ENCODE measurements at places on chromosomes 3 and 15. TPM values are rescaled to one million over a fixed set of nuclear protein-coding genes. Genes with fewer than 3 reads are reported as not detected.

- no peak for DNase-seq
Measured at GRCh38 chr15:45089712-45090373, 24.1 kb downstream of the DUOX2 start.

C15orf39 gene
- polyA plus RNA-seq, result 2.5 TPM

SPTBN5 gene
- 0.23 TPM for polyA plus RNA-seq

GRCh38 chr15:64580696-64581407 is 120.5 kb downstream of the ZNF609 start:
- DNase-seq, result no peak

DNA sequence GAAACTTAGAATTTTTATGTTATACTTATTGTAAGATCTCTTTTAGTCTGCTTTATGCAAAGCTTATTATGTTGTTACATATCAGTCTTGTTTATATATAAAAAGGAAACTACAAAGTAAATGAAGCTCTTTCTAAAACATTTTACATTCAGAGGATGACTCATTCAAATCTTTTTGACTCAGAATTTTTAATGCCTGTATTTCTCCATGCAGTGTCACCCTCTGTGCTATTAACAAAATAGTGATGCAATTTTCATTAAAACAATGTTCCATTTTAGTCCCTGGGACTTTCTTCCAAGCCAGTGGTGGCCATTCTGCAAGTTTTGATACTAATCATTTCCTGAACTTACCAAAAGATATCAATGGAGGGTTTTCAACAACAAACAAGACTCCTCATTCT is 216.1 kb downstream of the NAALADL2 start:
- DNase-seq, result no peak

- DNase-seq, result no peak
Measured at GRCh38 chr3:192869131-192870031, 48.3 kb downstream of the MB21D2 start.

LOXL1 gene
- polyA plus RNA-seq, result 37.5 TPM

DNA sequence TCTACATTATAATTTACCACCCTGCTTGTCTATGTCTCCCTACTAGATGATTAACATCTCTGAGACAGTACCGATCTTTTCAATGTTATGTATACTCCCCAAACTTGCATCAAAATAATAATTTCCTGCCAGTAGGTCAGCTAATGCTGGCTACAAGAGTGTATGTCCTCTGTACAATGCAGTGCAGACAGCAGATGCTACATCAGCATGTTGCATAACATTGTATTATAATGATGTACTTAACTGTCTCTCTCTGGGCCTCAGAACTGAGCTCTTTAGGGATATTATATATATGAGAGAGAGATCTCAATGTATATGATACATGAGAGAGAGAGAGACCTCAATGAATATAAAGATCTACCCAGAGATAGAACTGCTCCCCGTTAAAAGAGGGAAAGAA is 456.6 kb downstream of the SHQ1 start:
- DNase-seq, result no peak

ALDH1A2 gene
- not detected for polyA plus RNA-seq

DNA sequence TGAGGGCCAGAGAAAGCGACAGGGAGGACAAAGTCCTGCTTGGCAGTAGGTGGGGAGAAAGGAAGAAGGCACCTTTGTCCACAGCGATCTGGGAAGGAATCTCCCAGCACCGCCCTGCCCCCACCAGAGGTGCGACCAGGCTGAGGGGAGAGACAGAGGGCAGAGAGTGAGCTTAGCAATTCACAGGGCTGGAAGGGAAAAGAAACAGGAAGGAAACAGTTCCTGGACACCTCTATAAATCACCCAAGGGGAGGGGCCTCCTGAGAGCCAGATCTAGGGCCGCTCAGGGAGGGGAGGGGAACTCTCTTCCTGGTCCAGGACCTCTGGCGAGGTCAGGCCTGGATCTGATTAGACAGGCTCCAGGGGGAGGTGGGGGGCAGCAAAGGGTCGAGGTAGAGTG is 35.4 kb downstream of the RNU5B-1 start:
- DNase-seq, result peak; percentile 55

GRCh38 chr3:30741889-30742288 is 135.5 kb downstream of the TGFBR2 start:
- DNase-seq, result no peak

DNA sequence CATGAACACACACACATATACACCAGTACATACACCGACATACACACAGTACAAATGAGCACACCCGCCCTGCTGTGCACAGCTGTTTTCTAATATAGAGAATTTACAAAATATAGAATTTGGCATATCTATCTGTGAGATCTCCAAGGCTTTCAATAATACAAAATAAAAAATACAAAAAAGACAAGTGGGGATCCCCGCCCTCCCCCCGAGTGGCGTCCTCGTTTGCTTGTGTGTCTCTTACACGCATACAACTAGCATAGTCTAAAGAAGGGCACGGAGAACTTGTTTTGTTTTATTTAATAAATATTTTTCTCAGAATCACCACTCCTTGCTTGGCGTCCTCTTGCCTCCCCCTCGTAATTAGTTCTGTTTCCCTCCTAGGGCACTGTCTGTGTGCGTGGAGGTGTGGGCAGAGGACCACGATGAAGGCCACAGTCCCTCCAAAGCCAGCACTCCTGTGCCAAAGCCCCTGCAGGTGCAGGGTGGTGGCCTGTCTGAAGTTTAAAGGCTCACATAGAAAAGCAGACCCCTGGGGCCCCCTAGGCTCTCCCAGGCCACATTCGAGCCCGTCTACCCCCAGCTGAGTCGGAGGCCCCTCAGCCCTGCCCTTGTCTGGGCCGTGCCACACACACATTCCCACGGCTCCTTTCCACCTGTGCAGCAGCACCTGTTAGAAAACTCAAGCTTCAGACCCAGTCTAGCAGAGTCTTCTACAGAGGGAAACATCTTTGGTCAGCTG is 82.1 kb downstream of the SEC22A start:
- DNase-seq, result no peak

DNA sequence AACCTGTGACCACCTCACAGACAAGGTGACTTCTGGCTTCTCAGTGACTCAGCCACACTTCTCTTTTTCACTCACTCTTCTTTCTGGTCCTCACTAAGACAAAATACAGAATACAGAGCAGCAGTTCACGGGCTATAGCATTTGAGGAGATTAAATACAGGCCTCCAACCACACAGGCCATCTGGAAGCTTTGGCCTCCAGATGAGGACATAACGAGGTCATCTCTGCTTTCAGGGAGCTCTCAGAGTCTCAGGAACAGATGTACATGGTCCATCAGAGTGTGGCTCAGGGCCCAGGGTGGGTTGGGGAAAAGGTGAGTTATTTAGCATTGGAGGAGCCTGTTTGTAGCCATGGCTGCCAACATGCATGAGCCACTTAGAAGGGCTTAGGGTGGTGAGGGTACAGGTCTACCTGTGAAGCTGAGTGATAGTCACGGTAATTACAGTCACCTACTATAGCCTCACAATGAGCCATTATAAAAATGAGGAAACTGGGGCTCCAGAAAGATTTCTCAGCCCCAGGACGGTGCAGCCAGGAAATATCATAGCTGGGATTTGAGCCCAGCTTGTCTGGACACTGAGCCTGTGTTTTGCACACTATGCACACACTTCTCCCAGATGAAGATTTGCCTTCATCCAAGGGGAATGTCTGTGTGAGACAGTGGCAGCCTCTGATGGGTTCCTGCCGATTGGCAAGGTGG is 159.8 kb upstream of the CTDSPL start:
- peak; percentile 58 for DNase-seq
